ENCODE measurements at places on chromosomes 6 and 20.

GRCh38 chr20:46400253-46400652, 6.2 kb downstream of the ELMO2 start:
- DNase-seq, result no peak

DNA sequence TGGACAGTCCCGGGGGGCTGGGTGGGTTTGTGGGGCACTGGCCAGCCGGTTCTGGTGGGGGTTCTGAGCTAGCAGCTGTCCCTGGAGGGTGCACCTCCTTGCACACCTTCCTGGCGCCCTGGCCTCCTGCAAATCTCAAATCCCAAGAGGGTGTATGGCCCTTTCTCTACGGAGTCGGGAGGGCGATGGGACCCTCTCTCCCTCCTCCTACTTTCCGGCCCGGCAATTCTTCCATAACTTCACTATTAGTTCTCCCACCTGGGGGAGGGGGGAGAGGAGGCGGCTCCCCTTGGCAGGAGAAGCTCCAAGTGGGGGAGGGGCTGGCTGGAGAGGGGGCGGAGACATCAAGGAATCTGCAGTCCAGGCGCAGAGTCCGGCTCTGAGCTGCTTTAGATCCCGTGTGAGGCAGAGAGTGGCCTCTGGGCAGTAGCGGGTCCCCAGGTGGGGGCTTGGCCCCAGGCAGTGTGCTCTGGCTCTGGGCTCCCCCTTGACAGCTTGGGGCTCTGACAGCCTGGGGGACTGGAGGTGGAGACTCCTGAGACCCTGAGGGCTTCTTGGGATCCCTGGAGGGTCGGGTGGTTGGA, 1.4 kb upstream of the LAMA5 start:
- no peak for DNase-seq

- no peak for DNase-seq
Observed at GRCh38 chr6:170046791-170047626, 243.9 kb downstream of the DLL1 start.

DNA sequence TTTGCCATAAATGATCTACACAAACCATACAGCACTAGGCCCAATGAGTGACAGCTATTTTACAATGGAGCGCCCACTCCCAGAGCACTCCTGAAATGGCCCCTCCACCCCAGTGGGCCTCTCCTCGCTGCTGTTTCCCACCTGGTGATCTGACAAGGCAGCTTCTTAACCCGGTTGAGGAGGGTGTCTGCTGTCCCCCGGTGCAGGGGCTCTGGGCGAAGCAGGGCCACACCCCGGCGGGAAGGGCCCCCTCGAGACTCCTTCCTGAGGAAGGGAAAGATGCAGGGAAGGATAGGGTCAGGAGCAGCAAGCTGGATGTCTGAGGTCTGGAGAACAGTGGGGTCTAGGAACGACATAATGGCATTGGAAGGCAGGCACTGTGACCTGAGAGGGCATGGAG, 10.2 kb downstream of the ABHD16A start:
- DNase-seq, result no peak

DNA sequence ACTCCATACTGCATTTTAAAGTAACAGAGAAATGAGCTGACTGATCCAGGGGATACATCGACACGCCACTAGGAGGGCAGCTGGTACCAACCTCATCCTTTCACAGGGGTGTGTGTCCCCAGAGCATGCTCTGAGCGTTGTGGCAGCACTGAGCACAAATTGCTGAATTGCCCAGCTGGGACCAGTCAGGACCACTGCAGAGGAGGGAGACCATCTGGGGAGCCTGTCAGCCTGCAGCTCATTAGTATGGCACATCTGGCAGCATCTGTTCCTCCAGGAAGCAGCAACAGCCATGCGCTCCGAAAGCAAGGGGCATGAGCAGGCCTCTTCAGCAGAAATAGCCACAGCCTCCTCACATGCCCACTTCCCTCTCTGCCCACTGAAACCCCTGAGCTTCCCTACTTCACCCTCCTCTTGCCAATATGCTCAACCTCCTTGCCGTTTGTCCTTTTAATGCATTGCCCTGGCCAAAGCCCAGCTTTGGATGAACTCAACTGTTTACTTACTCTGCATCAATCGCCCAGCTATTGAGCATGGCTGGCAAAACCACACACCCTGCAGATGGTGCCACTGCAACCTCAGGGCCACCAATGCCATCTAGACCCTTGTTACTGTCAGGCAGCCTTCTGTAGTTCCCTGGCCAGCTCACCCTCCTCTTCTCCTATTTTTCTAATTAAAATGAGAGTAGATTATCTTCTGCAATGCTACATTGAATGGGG, 77.6 kb upstream of the NEDD9 start:
- no peak for DNase-seq

- no peak for DNase-seq
Observed at GRCh38 chr6:118252474-118252873, 295.6 kb upstream of the PLN start.

DNA sequence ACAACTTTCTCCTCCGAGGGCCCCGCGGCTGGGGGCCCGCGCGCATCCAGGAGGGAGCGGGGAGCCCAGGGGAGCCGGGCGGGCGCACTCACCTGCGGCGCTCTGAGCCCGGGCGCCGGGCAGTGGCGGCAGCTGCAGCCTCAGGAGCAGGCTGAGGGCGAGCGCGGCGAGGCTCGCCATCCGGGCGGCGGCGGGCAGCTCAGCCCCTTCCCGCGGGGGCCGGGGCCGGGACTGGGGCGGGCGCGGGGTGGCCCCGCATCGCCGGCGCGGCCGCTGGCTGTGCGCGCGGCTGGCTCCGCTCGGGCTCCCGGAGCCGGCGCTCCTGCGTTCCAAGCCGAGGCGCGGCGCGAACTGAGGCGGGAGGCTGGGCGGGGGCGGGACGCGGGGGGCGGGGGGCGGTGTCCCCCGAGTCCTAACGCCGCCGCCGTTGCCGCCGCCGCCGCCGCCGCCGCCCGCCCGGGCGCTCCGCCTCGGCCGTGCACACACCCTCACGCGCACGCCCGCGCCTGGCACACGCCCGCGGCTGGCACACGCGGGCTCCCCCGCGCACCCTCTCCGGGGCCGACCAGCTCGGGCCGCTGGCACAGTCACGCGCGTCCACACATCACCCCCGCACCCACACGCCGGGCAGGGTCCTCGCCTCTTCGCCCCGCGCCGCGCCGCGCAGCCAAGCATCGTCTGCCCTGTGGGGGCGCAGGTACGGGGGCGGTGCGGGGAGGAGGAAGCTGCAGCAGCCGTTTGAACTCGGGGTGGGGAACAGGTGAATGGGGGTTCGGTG, at the start of gene PTPRT:
PTPRT (minus strand) TSS at position 353 of the 778 bp plus-strand sequence; CDS start at position 180, 173 bp downstream.
- DNase-seq, result no peak

- DNase-seq, result no peak
Observed at GRCh38 chr6:1215023-1215422, 96.9 kb upstream of the FOXQ1 start.

DNA sequence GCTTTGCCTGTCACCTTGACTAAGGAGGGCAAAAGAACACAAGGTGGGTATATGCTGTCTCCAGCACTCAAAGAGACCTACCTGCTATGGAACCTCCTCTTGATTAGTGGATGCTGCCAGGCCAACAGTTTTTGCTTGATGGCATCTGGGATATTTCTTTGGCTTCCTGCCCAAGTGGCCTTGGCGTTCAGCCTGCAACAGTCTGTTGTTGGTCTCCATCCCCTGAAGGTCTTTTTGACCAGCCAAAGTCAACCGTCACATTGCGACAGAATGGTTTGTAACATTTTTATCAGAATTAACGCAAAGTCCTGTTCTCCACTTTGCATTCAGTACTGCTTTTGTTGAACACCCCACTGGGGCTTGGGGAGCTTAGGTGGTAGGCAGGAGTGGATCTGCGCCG, 37.1 kb downstream of the SERPINB1 start:
- no peak for DNase-seq

DNA sequence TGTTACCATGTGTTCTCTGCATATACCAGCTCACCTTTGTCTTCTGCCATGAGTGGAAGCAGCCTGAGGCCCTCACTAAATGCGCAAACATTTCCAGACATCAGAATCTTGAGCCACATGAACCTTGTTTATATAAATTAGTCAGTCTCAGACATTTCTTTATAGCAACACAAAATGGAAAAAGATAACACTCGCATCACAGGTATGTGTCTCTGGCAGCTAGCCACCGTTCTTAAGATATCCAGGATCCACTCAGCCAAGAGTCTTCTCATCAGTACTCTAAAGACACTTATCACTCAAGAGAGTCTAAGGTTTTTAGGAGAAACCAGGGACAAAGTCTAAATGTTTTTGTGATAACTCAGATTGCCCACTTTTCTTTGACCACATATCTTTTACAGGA, 43.1 kb upstream of the HLA-A start:
- DNase-seq, result no peak

DNA sequence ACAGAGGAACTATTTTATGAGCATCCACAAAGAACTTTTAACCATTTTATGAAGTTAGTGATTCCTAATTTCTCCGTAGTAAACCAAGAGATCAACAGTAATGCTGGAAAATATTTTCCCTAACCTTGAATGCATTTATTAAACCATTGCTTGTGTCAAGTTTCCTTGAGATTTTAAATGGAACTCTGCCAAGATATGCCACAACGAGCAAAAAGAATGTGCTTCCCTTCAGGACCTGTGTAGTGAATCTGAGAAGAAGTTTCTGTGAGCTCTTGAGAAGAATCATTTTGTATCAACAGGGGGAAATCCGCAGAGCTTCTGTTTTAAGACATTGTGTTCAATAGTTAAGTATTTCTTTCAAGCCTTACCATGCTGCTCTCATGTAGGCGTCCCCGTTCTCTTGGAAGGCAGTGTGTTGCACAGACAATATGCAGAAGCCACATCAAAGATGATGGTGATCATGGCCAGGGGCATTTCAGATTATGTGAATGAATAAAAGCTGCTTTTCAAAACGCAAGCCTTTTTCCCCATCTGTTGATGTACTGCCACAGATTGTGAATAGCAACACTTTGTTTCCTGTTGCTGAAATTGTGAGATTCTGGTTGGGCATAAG, 439.8 kb downstream of the BMP2 start:
- no peak for DNase-seq
